ENCODE measurements at places on chromosomes 4 and X. TPM values are rescaled to one million over a fixed set of nuclear protein-coding genes. Genes with fewer than 3 reads are reported as not detected.

DNA sequence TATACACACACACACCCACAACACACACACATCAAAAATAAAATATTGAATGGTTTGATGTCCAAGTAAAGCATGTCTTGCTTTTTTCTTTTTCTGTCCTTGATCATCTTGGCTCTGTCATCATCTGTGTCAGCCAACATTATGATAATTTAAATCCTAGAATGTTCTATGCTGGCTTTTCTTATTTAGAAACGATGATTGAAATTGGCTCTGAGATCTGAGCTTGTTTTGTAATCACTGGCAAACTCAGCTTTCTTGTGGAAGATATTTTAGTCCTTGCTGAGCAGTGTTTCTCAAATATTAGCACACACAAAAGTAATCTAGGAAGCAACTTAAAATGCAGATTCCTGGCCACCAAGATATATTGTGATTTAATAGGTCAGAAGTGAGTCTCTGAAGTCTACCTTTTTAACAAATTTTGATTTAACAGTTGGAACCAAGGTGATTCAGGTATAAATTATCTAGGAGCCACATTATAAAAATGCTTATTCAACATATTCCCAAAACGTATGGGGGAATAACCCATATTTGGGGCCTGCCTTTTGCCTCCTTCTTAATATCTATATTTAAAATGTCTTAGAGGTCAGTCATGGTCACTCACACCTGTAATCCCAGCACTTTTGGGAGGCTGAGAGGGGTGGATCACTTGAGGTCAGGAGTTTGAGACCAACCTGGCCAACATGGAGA is 24.0 kb upstream of the DSPP start:
- DNase-seq = no peak

- DNase-seq = peak; percentile 28
These were observed 956 bp downstream of the TAPT1 start for GRCh38 chr4:16225167-16225862.

GRCh38 chr4:93184053-93184452 is 644.5 kb upstream of the ATOH1 start:
- no peak for DNase-seq

- DNase-seq = no peak
These were observed 27.7 kb downstream of the HERC3 start for GRCh38 chr4:88619971-88620370.

DNA sequence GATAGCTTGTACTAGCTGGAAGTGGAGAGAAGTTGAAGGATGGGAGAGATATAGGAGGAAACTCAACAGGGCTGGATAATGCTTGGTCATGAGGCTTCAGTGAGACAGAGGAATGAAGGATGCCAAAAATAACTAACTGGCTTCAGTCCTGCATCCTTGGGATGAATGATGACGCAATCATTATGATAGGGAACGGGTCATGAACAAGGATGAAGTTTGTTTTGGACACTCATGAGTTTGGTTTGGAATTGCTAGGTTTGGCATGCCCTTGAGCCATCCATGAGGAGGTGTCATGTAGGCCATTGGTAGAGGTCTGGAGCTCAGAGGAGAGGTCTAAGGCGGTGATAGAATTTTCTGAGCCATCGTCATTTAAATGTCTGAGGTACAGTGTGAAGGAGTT is 160.0 kb upstream of the NHS start:
- DNase-seq = no peak

PDLIM3 gene
- not detected for total RNA-seq

SMARCA1 gene
- total RNA-seq = 36.5 TPM
